OCI-M1 (cell line): ENCODE measurements at places on chromosomes 3 and 15.

GRCh38 chr3:11613319-11613718 is 30.4 kb downstream of the VGLL4 start:
- DNase-seq: no peak

GRCh38 chr3:126934031-126934531 is 48.8 kb upstream of the PLXNA1 start:
- no peak for DNase-seq

DNA sequence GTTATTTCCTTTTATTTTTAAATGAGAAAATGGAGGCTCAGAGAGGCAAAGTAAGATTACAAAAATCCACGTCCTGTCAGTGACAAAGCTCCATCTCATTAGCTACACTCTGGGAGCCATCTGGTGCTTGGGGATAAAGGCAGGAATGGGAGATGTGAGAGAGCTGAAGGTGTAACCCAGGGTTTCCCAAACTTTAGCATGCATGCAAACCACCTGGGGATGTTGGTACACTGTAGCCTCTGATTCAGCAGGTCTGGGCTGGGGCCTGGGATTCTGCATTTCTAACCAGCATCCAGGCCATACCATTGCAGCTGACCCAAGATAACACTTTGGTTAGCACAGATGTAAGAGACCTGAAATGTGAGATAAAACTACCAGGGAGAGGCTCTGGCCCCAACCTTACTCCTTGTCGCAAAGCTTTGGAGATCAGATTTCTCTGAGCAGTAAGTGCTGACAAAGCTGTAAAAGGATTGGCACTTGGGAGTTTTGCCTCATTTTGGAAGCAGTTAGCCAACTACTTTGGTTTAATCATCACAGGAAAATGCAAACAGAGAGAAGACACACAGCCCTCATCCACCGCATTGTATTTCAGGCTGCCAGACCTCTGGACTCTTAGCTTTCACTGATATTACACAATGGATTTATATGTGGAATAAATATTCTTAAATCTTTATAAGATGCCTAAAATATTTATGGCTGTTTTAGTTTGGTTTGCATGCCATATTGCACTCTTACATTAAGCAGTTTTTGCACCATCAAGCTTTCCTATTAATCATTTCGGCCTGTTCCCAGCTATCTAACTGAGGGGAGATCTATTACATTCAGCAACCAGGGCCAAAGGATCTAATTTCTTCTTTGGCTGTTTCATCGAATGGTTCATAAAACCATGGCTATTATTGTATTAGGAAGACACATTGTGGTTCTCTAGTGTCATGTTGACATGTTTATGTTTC is 263.0 kb downstream of the EBLN2 start:
- no peak for DNase-seq

GRCh38 chr3:9781978-9782603 is 10.2 kb downstream of the TADA3 start:
- DNase-seq: peak; percentile 41

DNA sequence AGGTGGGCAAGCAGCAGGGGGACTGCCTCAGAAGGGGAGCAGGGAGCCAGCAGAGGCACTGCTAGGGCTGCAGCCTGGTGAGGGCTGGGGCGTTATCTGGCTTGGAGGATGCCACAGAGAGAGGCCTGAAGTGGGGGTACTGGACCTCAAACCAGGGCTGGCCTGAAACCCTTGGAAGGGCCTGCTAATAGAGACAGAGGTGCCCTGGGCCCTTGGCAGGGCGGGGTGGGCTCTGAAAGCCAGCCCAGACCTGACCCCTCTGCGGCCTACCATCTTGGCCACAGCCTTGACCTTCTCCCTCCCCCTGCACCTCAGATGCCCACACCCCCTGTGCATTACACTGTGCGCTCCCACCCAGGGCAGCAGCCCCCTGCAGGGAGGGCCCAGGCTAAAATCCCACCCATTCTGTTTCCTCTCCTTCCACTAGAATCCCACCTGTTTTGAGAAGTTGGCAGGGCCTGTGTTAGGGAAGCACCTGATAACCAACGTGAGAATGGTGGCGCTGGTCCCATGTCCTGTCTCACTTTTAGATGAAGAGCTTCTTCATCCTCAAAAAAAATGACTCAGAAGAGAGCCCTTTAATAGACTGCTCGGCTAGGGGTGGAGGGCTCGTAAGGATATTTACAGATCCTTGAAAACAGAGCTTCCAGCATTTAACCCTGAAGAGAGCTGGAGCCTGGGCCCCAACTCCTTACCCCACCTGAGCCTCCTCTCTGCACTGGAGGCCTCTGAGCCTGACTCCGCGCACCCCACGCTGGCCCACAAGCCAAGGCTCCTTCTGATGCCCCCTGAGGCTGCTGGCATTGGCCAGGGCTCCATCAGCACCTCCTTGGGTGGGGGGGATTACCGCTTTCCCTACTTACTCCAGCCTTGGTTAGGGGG is 29.8 kb downstream of the LOXL1 start:
- DNase-seq: no peak

DNA sequence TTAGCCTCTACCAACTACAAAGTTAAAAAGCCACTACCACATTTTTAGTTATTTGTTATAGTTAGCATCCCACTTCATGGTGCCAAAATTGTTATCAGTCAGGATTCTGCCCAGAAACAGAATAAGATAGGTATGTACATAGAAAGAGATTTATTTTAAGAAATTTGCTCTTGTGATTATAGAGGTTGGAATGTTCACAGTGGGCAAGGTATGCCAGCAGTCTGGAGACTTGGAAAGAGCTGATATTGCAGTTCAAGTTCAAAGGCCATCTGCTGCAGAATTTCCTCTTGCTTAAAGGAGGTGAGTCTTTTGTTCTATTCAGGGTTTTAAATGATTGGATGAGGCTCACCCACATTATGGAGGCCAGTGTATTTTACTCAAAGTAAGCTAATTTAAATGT is 143.8 kb upstream of the POU1F1 start:
- no peak for DNase-seq

GRCh38 chr15:99507016-99507503 is 58.7 kb upstream of the MEF2A start:
- no peak for DNase-seq

DNA sequence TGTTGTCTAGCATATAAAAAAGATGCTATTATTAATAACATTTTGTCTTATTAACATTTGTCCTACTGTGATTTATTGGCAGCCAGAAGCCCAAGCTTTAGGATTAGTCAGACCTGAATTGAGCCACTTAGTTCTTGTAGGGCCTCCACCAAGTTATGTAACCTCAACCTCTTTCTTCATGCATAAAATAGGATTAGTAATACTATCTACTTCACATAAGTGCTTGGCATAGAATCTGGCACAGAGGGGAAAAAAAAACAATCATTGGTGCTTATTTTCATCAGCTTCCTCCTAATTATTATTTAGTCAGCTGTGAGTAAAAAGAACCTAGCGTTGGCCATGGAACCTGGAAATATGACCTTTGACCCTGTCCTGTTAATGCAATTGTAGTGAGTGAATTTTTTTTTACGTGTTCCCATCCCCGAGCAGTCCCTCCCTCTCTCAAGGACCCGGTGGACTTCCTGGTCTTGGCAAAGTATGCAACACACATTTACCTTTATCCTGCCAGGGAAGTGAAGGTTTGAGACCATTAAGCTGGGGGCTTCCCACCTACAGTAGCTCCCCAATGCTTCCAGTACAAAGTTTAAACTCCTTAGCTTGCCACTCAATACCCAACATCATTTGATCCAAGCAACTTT is 136.8 kb downstream of the FHIT start:
- DNase-seq: no peak

DNA sequence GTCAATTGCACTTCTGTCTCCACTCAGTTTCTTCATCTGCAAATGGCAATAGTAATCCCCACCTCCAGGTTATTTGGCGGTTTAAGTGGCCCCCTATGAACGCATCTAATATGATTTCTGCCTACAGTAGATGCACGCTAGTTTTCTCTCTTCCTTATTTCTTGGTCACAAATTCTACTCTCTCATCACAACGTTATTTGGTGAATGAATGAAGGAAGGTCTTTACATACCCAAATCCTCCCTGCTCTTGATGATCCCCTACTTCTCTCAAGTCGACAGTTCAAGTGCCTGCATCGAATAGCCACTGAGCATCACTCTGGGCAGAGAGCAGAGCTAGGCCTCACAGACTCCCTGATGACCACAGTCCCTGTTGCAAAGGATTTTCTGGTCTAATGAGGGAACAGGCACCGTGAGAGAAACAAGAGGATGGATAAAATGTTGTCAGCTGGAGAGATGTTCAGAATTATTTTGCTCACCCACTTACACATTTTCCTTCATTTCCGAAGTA is 181.2 kb upstream of the SMAD3 start:
- no peak for DNase-seq

DNA sequence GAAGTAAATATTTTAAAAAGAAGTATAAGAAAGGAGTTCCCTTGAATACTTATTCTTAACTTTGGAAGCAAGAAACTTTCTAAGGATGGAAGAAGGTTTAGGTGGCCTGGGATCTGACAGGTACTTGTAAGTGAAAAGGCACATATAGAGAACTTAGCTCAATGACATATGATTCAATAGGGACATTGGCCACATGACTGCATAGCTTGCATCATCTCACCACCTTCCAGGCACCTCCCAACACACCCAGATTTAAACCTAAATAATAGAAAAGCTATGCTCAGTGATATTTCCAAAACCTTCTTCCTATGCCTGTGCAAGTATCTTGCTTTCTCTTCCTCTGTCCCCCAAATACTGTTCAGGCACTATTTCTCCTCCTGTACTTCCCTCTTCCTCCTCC is 4.7 kb upstream of the P2RY1 start:
- DNase-seq: peak; percentile 30

DNA sequence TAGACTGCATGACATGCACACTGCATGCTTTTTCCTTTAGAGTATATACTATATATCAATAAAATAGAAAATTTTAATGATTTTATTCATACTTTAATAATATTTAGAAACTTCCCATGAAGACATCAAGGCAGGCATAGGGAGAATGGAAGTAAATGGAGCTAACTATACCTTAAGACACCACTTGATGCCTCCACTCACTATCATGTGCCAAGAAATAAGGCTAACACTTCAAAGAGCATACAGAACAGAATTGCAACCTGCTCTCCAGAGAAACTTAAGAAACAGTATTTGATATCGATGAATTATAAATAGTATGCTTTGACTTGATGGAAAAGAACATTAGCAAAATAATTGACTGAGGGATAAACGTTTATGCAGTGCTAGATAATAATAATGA is 192.6 kb upstream of the MBNL1 start:
- peak; percentile 10 for DNase-seq

- no peak for DNase-seq
Observed at GRCh38 chr3:66010739-66011655, 27.7 kb downstream of the MAGI1 start.

DNA sequence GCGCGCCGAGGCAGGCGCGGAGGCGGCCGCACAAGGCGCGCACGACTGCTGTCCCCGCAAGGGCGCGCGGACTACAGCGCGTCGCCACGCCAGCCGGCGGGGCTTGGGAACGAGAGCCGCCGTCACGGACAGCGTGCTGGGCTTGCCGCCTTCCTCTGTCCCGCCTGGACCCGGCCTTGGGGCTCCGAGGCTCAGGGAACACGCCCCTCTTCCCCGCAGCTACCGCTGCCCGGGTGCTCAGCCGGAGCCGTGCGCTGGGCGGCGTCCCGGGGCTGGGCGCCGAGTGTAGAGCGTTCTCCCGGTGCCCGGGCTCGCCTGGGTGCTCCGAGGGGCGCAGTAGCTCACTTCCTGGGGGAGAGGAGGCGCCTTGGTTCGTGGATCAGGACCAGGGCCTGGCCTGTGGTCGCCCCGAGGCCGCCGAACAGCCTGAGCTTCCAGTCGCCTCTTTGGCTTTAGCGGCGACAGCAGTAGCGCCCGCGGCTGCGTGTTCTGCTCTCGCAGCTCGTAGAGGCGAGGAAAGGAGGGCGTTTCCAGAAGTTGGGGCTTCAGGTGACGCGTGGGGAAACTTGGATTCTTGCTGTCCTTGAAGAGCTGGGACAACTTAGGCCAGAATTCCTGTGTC is 226.7 kb upstream of the C2CD4B start:
- DNase-seq: peak; percentile 51

DNA sequence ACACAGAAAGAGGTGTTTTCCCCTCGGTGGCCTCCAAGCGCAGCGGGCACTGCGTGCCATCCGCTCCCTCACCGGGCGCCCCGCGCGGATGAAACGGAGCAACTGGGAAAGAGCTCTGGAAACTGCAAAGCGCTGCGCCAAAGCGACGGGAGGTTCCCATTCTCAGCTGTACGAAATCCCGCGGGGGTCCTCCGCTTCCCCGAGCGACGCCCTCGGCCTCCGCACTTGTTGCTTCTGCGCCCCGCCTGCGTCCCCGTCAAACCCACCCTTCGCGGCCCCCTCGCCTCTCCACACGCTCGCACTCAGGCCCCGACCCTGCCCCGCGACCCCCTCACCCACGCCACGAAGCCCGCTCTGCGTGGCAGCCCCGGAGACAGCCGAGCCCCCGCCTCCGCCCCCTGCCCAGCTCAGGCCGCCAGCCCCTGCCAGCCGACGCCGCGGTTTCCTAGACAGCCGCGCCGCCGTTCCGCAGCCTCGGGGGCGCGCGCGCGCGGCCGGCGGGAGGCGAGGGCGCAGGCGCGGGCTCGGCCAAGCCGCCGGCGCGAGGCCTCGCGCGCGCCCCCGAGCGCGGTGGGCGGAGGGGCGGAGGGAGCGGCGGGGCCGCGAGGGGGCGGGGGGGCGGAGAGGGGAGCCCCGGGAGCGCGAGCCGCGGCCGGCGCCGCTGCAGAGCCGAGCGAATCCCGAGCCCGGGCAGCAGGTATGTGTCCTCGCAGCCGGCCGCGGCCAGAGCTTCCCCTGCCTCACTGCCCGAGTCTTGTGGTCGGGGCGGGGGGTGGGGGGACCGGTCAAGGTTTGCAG is at the start of gene TMEM266:
TMEM266 (plus strand) TSS at position 666 of the 798 bp plus-strand sequence. CDS start 74,279 bp downstream, outside the sequence.
- DNase-seq: no peak

GRCh38 chr3:13502791-13503060 is 22.6 kb downstream of the HDAC11 start:
- DNase-seq: no peak

DNA sequence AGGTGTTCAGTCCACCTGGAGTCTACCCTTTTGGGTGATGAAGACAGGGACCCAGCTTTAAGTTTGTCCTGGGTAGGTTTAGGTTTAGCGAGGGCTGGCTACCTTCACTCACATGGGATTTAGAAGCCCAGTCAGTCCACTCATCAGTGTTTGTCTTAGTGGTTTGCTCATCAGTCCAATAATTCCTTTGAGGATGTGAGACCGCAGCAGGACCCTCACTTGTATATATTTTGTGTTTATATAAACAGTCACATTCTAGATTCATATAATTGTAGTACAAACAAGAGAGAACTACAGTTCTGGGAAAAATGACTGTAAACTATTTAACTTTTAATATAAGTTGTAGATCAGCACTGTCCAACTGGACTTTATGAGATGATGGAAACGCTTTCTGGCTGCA is 18.2 kb downstream of the EFCC1 start:
- no peak for DNase-seq

DNA sequence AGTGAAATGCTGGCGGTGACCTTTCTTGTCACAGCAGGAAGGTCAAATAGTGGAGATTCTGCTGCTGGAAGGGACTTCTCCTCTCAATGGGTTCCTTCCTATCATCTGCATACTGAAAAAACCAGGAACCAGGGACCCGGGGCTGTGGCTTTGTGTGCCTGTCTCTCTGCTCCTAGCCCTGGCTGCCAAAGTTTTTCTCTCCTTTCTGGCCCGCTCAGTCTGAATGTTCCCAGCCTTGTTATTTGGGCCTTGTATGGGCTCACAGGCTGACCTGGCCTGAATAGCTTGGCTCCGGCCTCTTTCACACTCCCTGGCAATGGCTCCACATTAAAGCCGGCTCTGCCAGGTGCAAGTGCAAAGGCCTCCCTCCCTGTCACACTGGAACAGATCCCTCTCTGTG is 94.7 kb downstream of the LRIG1 start:
- DNase-seq: no peak
